ENCODE measurements at places on chromosomes 6 and 20.

DNA sequence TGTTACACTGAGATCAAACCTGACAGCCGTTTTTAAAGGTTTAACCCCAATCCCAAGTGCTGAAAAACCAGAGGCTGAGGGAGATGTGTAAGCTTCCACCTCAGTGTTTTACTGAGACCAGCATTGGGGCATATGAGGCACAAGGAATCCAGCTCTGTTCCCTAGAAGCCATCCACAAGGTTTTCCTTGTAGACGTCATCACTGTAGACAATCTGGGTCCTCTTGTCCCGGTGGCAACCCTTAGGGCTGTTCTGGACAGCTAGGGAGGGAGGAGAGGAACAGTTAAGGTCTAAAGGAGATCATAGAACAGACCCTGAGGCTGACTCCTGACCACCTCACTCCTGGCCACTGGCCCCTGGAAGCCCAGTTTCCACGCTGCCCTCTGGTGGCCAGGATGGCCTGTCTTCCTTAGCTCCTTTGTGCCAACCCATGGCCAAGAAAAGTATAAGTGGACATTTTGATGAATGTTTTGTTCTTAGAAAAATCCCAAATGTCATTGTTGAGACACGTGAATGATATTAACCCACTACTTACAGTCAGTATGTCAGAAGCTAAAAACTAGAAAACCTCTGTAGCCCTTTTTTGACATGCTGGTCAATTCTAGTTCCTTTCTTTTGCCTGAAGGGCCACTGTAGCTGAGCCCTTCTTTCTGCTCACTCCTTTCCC is 6.4 kb downstream of the CFB start:
- DNase-seq, result peak; percentile 20

DNA sequence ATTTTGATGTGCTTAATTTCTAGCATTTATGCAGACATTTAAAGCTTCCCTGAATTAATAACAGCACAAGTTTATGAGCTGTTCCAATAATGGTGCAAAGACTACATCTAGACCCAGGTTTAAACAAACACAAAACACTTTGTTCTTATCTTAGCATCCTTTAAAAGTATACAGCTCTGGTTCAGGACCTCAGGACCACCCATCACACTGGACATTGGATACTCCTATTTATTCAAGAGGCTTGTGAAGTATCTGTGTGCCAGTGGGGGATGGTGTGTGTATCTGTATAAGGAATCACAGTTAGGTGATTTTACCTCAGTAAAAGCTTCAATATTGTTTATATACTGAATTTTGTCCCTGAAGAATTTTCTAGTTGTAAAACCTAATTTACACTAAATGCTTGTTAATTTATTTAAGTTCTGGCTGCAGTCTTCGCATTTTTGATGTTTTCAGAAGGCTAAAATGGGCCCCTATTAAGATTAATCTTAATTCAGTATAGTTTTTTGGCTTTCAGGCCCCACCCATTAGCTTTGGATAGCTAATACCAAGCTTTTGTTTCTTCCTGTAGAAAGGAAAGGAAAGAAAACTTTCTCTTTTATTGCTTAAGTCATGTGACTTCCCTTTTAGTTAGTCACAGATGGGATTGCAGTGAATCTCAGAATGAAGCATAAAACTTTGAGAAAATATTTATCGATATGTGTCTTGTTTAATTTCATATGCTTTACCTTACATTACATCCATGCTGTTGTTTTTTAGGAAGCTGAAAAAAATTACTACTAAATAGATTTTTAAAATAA is 13.1 kb downstream of the LIN28B start:
- DNase-seq, result no peak

GRCh38 chr6:6659600-6660327 is 71.2 kb downstream of the LY86 start:
- DNase-seq, result no peak

GRCh38 chr6:93799226-93799625 is 379.9 kb upstream of the EPHA7 start:
- DNase-seq, result no peak

GRCh38 chr6:6557886-6558285 is 30.6 kb upstream of the LY86 start:
- DNase-seq, result no peak

GRCh38 chr20:52494244-52494643 is 302.7 kb upstream of the ZFP64 start:
- DNase-seq, result no peak

DNA sequence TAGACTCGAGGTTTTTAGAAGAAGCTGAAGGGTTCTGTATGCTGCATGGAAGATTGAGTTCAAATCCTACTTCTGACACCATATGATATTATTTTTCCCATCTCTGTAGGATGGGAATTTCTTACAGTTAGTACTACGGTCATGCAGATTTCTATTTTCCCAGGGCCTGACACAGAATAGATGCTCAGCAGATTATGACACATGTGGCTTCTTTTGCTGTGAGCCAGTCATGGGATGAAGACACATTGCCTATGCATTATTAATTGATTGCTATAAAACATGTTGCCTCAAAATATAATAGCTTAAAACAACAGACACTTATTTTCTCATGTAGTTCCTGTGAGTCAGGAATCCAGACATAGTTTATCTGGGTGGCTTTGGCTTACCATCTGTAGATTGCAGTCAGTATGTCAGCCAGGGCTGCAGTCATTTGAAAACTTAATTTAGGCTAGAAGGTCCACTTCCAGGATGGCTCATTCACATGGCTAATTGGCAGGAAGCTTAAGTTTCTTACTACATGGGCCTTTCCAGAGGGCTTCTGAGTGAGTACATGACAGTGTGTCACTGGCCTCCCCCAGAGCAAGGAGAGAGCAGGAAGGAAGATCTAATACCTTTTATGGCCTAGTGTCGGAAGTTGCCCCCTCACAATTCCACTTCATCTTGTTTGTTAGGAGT is 29.5 kb downstream of the TOP1 start:
- DNase-seq, result no peak

GRCh38 chr6:11921017-11921438 is 91.1 kb upstream of the HIVEP1 start:
- DNase-seq, result no peak
